Activated CD4-positive, alpha-beta T cell treated with anti-CD3 and anti-CD28 coated beads, Interleukin-2, amount 10 ng/mL, durations not matched to agents 7 days and 5 days (primary cell): ENCODE measurements at places on chromosomes 1 and 21.

GRCh38 chr1:234725177-234726132, 115.5 kb upstream of the IRF2BP2 start:
- DNase-seq: peak; percentile 68

DNA sequence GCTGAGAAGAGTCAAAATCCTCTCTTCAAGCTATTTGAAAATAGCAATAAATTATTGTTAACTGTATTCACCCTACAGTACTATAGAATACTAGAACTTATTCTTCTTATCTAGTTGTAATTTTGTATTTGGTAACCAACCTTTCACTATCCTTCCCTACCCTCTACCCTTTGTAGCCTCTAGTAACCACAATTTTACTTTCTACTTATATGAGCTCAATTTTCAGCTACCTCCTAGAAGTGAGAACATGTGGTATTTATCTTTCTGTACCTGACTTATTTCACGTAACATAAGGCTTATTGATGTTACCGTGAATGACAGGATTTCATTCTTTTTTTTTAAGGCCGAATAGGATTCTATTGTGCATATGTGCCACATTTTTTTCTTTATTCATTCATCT, 30.0 kb downstream of the ZC3H11B start:
- DNase-seq: no peak

DNA sequence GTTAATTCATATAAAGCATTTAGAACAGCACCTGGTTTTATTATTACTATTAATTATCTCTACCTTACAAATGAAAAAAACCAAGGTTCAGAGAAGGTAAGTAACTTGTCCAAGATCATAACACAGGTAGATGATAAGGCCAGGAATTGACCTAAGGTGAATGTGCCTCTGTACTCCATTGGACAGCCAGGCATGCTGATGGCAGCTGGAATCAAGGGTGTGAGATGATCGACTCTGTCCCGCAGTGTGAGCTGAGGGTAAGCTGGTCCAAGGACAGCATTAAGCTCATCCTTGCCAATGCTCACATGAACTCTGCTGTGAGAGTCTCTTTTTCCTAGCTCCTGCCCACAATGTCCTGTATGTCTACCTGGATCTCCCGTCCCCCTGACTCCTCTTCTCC, 58.4 kb downstream of the DMAP1 start:
- no peak for DNase-seq

DNA sequence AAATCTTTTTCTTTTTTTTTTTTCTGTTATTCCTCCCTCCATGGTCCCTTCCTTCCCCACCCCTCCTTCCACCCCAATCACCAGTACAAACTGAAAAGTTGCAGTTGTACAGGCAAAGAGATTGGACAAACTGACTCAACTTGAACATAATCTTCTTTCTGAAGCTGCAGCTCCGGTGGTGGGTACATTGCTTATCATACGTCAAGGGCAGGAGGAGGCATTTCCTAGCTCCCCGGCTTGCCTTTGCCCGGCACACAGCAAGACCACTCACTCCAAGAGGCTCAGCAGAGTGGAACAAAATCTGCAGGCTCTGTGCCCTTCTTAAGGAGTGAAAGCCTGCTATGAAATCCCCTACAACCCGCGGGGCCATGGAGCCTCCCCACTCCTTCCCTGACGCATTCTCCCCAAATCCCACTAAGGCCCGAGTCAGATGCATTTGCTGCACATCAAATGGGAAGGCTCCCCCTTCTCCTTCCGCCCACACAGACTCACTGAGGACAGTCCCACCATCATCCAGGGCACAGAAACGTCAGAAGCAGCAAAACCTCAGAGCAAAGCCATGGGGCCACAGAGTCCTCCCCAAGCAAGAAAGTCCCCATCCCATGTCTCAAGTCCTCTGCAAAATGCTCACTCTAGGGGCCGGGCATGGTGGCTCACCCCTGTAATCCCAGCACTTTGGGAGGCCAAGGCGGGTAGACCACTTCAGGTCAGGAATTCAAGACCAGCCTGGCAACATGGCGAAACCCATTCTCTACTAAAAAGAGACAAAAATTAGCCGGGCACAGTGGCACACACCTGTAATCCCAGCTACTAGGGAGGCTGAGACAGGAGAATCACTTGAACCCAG, 45.9 kb downstream of the SYF2 start:
- no peak for DNase-seq
